ENCODE measurements at places on chromosomes 6 and 20.

DNA sequence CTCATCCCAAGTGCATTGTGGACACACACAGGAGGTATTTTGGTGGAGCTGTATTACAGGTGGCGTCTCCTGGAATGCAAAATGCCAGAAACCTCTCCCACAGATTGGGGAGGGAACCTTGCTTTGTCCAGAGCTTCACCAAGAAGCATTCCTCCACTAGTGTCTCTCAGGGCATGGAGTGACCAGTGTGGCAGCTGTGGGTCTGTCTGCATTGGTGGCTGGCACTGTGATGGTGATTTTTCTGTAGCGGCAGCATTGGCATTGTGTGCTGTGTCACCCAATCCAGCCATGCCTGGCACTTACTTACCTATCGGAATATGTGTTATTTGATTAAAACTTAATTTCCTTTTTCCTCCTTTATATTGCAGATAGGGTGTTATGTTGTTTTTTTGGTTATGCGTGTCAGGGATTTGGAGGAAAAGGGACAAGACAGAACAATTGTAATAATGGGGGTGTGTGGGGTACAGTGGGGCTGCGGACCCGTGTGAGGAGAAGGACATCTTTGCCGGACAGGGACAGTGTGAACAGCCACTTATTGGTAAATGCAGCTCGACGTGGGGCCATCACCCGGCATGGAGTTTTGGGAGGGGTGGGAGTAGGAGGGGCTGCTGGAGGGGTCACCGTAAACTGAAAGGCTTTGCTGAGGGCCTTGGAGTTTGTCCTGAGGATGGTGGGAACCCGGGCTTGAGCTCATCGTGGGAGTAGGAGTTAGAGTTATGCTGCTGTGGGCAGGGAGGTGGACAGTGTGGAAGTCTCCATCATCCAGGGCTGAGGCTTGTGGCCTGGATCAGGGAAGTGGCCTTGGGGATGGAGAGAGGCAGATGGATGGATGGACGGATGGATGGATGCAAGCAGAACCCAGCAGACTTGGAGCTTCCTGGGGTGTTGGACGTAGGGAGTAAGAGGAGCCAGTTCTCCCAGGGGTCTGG, 105.0 kb downstream of the SYCP2 start:
- DNase-seq, result no peak

DNA sequence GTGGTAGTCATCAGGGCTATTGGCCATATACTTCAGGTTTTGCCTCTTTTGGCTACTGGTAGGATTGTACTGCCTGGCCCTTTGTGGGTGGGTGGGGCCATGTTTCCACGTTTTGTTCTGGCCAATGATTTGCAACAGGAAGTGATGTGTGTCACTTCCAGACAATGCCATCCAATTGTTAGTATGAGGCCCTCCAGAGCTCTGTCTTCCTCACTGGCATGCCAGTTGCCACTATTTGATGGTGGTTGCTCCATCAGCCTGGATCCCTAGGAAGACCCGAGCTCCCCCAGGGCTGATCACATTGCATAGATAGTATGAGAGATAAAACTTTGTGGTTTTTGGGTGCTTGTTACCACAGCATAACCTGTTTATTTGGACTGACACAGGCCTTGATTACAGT, 7.7 kb upstream of the LRRN4 start:
- no peak for DNase-seq

DNA sequence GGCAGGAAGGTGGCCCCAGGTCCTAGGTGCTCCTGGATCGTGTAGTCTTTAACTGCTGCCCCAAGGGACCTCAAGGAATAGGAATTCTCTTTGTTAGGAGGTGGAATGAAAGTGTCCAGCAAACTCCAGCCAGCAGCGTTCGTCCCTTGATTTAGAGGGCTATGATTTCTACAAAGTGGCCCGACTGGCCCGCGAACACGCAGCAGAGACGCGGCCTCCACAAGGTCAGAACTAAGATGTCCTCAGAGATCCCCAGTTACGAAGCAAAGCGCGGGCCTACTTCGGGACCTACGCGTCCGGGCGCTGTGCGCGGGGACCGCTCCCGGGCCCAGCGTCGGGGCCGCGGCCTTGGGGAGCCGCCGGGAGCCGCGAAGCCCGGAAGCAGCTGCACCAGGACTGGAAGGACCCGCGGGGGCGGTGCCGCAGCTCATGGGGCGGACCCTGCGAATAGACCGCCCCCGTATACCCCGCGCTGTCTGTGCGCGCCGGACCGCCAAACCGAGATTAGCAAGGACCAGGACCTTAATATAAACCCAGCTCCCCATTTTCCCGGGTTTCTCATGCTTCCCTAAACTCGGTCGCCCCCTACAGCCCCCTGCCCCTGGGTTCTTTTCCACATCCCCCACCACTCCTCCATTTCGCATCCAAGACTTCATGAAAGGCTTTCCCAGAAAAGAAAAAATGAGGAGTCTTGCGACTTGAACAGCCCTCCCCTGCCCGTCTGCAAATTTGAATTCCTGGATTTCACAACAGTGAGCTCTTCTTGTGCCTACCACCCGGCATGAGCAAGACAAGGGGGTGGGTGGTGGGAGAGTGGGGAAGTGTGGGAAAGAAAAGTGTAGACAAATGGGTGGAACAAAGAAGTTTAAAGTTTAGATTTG, at the start of gene C6orf47:
Gene C6orf47, minus strand, starts transcription at position 398 of the 881 bp plus-strand sequence. CDS start 831 bp downstream, outside the sequence.
- DNase-seq, result peak; percentile 84

DNA sequence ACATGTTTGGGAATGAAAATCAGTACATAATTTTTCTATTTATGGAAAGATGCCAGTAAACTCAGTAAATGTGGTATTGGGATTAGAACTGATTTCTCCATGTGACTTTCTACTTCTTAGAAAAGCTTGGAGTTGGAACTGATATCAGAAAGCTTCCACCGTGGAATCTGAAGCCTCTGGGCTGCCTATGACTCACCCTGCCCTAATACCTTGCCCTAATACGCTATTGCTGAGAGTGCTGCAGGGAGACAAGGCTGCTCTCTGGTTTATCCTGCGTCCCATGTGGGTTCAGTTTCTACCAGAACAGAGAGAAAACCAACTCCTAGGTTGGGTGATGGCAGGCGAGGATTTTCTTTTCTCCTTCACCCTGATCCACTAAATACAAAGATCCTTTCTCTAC, 3.3 kb upstream of the STMND1 start:
- DNase-seq, result no peak

DNA sequence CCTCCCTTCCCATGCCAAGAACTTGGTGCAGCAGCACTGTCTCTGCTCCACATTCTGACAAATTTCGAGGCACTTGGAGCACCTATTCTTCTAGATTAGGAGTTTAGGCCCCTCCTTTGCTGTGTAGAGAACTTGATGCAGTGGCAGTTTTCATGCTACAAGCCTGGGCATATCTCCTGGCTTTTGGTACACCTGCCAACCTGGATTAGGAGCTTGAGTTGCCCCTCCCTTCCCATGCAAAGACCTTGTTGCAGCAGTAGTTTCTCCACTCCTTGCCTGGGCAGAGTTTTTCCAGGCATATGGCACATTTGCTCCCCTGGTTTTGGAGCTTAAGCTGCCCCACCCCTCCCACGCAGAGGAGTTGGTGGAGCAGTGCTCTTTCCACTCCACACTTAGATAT, 956.1 kb downstream of the EYS start:
- no peak for DNase-seq

DNA sequence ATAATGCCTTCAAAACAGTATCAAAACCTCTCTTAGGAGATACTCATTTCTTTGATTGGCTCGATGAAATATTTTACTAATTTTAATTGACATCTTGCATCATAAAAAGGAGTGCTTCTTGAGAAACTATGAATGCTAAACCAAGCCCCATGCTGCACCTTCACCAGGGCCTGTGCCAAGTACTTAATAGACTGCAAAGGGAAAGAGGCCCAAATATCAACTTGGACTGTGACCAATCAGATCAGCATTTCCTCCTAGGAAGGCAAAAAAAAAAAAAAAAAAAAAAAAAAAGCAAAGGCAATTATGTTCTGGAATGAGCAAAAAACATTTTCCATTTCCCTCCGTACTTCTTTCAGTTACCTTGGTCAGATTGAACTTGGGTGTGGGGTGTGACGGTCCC, 253.0 kb upstream of the SOX4 start:
- DNase-seq, result no peak

DNA sequence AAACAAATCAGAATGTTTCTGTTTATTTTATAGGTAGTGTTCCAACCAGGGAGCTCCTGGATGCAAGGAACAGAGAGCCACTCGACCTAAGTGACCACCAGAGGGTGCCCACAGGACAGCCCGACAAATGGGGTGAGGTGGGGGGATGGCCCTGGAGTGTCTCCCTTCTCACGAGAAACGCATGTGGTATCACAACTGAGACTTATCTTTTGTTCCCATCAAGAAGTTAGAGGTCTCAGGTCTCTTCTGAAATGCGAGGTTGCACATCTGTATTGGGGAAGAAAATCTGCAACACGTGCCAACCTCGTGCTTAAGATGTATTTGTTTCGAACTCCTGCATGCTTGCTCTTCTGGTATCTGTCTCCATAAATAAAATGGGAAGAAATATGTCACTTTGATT, 104.0 kb downstream of the ISM1 start:
- no peak for DNase-seq

GRCh38 chr6:148170286-148170685, 172.4 kb upstream of the SASH1 start:
- no peak for DNase-seq

DNA sequence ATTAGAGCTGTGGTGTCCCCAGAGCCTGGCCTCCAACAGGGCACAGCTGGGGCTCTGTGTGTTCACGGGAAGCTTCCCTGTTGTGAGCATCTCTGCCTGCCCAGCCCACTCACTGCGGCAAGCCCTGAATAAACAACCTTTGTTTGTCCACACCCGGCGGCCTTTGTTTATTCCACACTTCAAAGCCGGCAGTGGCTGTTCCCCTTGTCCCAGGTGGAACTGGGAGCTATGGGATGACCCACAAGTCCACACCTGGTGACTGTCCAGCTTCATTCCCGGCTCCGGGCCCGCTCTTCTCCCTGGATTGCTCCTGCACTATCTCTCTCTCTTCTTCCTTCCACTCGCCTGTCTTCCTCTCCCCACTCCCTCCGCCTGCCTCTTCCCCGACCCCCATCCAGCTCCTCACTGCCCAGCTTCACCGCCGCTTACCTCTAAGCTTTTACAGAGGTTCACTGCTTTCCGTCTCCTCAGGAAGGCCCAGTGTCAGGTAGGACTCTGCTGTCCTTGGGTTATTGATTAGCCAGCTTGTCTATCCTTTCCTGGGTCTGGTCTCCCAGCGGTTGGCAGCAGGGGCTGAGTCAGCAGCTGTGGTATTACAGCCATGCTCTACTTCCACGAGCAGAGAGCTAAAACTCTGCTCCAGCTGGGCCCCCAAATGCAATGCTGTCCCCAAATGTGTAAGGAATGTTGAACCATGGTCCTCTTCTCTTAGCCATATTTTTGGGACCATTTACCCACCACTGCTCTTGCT, 17.8 kb downstream of the DACT2 start:
- peak; percentile 94 for DNase-seq

DNA sequence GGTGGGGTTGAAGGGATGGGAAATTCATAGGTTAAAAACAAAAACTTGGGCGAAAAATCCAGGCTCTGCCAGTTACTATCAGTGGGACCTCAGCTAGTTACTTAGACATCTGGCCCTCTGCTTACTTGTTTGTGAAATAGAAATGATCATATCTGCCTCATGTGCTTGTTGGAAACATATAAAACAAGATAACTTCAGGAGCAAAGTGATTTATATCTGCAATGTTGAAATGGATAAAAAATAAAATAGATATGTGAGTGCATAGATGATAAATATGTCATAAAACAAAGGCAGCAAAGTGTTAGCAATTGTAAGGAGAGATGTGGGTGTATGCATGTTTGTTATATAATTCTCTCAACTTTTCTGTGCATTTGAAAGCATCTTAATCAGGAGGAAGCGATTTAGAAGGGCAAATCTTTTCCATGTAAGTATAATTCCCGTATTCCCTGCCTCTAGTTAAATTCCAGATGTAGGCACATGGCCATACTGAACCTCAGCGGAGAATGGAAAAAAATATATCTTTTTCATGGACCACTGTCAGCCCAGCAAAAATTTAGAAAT, 579.0 kb upstream of the FLRT3 start:
- DNase-seq, result no peak

GRCh38 chr20:49435639-49436038, 46.8 kb downstream of the KCNB1 start:
- no peak for DNase-seq

- no peak for DNase-seq
Measured at GRCh38 chr6:23016696-23017095, 447.3 kb downstream of the HDGFL1 start.

- DNase-seq, result no peak
Measured at GRCh38 chr6:121124600-121124999, 209.7 kb downstream of the TBC1D32 start.

DNA sequence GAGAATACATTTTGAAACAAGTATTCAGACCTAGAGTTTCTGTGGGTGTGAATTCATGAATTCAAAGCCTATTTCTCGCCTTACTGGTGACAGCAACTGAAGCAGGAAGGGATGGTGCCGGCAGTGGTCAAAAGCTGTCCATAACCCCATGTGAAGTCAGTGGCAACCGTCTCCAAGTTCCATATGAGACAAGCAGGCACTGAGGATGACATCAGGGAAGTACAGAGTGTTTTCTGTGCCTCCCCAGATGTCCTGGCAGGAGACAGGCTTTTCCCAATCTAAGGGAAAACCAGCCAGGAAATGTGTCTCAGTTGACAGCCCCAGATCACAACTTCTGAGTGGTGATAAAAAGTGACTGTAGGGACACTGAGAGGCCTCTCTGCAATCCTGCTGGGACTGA, 66.6 kb downstream of the HIVEP2 start:
- no peak for DNase-seq

DNA sequence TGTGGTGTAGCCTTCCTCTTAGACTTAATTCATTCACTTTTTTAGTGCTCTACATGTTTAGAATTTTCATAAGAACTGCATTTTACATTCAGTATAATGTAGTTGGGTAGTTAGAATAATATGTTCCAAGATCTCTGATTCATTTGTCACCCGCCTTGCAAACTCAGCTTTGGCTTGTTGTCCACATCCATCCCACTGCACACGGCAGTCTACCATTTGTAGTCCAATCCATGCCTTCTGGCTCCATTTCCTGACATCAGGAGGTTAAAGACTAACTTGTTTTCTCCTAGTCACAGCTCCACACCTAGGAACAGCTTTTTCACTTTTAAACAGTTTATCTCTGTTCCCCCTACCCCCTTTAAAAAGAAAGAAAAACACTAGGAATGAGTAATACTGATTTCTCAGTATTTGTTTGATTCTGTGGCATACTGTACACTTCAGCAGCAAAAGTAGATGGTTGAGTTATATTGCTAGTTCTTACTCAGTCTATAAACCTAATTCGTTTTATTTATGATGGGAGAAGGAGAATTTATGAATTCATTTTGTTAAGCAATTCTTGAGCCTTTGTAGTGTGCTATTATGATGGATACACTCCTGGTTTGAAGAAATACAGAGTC, 180.9 kb downstream of the ARID1B start:
- DNase-seq, result no peak

GRCh38 chr6:72856801-72857200, 234.9 kb downstream of the KCNQ5 start:
- no peak for DNase-seq

GRCh38 chr20:32336918-32337347, 21.2 kb upstream of the ASXL1 start:
- no peak for DNase-seq

- DNase-seq, result peak; percentile 67
Measured at GRCh38 chr6:151240791-151241642, 1.2 kb downstream of the AKAP12 start.

All from NCI-H345 (cell line).